Temporal lobe (tissue), 4 donors: ENCODE measurements at places on chromosomes 7 and 10. TPM values are rescaled to one million over a fixed set of nuclear protein-coding genes. Genes with fewer than 3 reads are reported as not detected.

The SPDYE2 gene
- total RNA-seq, result not detected

The FAM25C gene
- total RNA-seq, result not detected

The TYW1 gene
- 10.6 TPM for total RNA-seq

The LRRD1 gene
- 0.74 TPM for total RNA-seq

The CDC14C gene
- not detected for total RNA-seq

The CDK14 gene
- 63.7 TPM for total RNA-seq

The ZMIZ1 gene
- 52.1 TPM for total RNA-seq
